Neural crest cell (in vitro differentiated cells): ENCODE measurements at places on chromosomes 7 and 10.

- DNase-seq = no peak
These were observed 3.8 kb downstream of the RTKN2 start for GRCh38 chr10:62264702-62265436.

GRCh38 chr7:33040803-33041516 lies 21.6 kb downstream of the NT5C3A start:
- DNase-seq = no peak

- no peak for DNase-seq
These were observed 40.0 kb upstream of the PFKFB3 start for GRCh38 chr10:6162589-6163356.

DNA sequence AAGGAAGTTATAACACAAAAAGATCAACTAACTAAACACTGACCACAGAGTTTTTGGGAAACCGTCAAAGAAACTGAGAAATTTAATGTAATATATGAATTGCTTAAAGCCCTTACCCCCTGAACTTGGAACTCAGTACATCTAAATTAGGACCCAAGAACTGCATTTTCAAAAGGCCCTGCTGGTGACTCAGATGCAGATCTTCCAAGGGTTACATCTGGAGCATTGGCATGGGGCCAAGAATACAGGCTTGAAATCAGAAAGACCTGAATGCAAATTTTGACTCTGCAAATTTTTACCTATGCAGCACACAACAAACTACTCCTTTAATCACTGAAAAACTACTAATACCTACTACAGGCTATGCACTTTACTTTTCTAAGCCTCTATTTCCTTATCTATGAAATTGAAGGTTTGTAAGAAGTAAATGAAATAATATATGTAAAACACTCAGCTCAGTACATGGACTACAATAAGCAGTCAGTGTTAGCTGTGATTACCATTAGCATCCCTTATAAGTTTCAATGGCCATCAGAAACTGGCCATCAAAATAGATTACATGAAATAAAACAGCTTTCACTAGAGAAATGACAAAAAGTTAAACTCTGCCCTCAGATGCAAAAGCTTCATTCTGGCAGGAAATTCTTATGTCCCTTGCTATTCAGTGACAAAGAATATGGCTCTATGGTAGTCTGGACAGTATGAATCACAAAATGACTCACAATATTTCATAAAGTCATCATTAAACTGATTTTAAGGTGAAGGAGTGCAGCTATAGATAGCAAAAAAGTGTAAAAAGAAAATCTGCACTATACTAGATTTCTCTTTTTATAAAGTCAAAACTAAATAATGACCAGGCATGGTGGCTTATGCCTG lies 43.6 kb downstream of the NSUN6 start:
- DNase-seq = no peak
